ENCODE measurements at places on chromosomes 4 and X. TPM values are rescaled to one million over a fixed set of nuclear protein-coding genes. Genes with fewer than 3 reads are reported as not detected.

The TCEANC gene
- 2.2 TPM for polyA plus RNA-seq

GRCh38 chrX:20361890-20362262 lies 95.2 kb upstream of the RPS6KA3 start:
- no peak overlapping the region for H3K4me3 ChIP-seq
- no peaks in the 10 kb centered on the region for H3K36me3 ChIP-seq
- no peaks in the 10 kb centered on the region for H3K4me1 ChIP-seq
- no peak for DNase-seq
- peaks cover 13% of the 10 kb centered on the region for H3K27me3 ChIP-seq
- H3K27ac ChIP-seq = peak overlapping the region; percentile 85

DNA sequence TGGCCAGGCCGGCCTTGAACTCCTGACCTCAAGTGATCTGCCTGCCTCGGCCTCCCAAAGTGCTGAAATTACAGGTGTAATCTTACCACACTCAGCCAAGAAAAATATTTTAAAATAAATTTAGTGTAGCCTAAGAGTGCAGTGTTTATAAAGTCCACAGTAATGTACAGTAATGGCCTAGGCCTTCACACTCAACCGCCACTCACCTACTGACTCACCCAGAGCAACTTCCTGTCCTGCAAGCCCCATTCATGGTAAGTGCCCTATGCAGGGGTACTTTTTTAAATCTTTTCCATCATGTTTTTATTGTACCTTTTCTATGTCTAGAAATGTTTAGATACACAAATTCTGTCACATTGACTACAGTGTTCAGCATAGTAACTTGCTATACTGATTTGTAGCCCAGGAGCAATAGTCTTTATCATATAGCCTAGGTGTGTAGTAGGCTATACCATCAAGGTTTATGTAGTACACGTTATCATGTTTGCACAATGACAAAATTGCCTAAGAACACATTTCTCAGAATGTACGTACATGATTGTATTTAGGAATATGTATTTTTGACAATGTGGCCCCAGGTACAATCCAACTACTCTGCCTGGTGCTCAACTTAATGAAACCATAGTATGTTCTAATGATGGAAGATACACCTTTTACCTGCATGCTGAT lies 455.2 kb downstream of the PCDH7 start:
- no peaks in the 10 kb centered on the region for H3K4me1 ChIP-seq
- no peaks in the 10 kb centered on the region for H3K27me3 ChIP-seq
- H3K4me3 ChIP-seq = no peak overlapping the region
- no peaks in the 10 kb centered on the region for H3K36me3 ChIP-seq

DNA sequence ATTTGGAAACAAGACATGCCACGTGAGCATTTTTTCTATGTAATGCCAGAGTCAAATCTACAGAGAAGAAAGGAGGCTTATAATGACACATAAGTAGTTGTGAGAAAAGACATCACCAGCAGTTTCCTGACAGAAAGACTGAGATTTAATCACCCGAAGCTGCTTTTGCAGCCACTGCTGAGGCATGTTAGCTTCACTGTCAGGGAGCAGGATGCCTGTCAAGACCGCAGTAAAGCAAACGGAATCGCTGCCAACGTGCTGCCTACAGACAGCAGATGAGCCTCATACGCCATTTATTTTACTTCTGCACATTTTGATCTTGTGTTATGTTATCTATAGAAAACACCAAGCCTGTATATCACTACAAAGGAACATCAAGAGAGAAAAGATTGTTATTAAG lies 68.7 kb upstream of the NDST3 start:
- no peak overlapping the region for H3K27ac ChIP-seq
- peak; percentile 32 for DNase-seq
- H3K36me3 ChIP-seq = no peaks in the 10 kb centered on the region
- no peaks in the 10 kb centered on the region for H3K27me3 ChIP-seq
- no peak overlapping the region for H3K4me3 ChIP-seq

DNA sequence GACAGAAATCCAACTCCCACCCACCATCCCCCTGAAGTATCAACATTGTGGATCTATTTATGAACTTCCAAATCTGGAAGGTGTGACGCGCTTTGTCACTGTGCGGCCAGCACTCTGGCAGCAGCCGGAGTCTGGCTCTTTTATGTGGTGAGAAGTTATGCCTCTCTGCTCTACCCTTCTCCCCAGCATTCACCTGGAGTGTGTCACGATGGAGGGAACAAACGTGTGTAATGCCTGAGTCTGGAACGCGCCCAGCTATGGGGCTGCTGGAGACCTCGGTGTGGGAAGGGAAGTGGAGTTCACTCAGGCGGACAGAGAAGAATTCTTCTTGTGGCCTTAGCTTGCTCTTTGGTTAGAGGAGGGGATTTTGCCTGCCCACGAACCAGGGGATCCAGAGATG lies 222.1 kb upstream of the RPL34 start:
- no peak for DNase-seq
- H3K4me1 ChIP-seq = no peaks in the 10 kb centered on the region
- no peak overlapping the region for H3K27ac ChIP-seq
- H3K27me3 ChIP-seq = no peaks in the 10 kb centered on the region

DNA sequence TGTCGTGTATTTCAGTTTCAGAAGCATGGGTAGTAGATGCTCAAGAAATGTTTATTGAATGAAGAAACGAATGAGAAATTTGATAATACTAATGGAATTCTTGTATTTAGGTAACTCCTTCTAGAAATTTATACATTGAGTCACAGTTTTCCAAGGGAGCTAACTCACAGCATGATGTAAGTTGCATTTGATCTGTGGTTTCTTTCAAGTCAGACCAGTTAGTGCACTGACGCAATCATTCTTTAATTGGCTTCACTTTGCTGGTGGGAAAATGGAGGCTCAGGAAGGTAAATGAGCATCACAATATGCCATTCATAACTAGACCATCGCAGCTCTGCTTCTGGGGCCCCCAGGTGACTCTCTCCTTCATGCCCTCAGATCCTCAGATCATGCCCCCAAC lies 17.3 kb upstream of the CWH43 start:
- no peak for DNase-seq
- no peak overlapping the region for H3K27ac ChIP-seq
- no peaks in the 10 kb centered on the region for H3K36me3 ChIP-seq

DNA sequence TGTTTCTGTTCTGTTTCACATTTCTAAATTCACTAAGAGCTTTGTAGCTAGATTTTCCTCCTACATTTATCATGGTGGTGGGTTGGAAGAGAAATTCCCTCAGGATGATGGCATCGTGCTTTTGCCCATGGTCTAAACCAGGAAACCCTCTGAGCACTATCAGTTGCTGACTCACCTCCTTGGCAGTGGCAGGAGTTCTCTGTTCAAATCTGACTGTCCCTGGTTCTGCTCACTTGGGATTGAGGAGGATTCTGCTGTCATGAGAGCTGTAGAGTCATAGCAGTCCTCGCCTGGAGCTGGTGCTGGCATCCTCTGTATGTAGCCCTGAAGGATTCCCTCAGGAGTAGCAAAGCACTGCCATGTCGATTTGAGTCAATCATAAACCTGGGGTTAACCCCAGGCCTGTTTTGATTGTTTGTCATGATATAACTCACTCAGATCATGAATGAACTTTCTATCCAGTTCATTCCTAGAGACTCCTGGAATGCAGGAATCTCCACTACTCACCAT lies 9.4 kb downstream of the TEX13A start:
- no peak for DNase-seq
- no peaks in the 10 kb centered on the region for H3K4me1 ChIP-seq
- no peaks in the 10 kb centered on the region for H3K27me3 ChIP-seq
- H3K4me3 ChIP-seq = no peak overlapping the region

GRCh38 chr4:107216379-107216778 lies 180.3 kb upstream of the DKK2 start:
- no peak overlapping the region for H3K27ac ChIP-seq
- H3K4me3 ChIP-seq = no peak overlapping the region
- DNase-seq = no peak
- H3K4me1 ChIP-seq = no peaks in the 10 kb centered on the region
- H3K36me3 ChIP-seq = no peaks in the 10 kb centered on the region
- H3K27me3 ChIP-seq = no peaks in the 10 kb centered on the region
